ENCODE measurements at places on chromosomes 3 and 15.

- H3K27me3 ChIP-seq, result no peaks in the 10 kb centered on the region
- no peak overlapping the region for H3K4me3 ChIP-seq
- DNase-seq, result no peak
- peak overlapping the region; percentile 82 for H3K27ac ChIP-seq
These were observed 300.9 kb downstream of the PYDC2 start for GRCh38 chr3:191761906-191762305.

DNA sequence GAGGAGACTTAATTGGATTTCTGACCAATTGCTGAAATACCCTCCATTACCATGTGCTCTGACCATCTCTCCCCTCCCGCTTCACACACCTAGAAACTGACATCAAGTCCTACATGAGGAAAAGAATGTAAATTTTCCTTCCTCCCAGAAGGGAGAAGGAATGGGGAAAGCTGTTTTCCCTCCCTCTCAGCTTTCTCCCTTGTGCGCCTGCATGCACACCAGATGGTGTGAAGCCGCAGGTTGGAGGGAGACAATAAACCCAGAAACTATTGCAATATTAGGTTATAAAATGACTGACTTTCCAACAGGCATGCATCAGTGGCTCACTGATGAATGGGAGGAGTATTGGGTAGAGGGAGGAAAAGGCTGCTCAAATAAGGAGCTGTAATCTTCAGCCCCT lies 50.9 kb downstream of the MB21D2 start:
- H3K4me3 ChIP-seq, result no peak overlapping the region
- no peaks in the 10 kb centered on the region for H3K27me3 ChIP-seq
- DNase-seq, result no peak
- no peak overlapping the region for H3K27ac ChIP-seq
- H3K4me1 ChIP-seq, result peaks cover 62% of the 10 kb centered on the region
- H3K36me3 ChIP-seq, result peaks cover 19% of the 10 kb centered on the region

DNA sequence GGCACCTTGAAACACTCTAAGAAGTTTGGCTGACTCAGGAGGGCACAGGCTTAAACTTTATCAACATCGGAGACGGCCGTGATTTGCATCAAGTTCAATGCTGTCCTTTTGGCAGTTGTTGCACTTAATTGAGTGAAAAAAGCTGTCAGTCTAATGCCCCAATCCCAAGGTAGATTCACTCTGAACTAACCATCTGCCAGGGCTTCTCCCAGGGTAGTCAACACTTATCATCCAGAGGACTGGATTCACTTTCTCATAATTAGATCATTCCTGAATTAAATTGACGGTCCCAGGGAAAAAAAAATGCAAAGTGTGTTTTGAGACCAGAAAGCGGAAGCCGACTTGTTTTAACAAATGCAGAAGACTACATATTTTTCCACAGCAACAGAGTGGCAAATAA lies 28.5 kb downstream of the RORA start:
- no peaks in the 10 kb centered on the region for H3K36me3 ChIP-seq
- DNase-seq, result no peak
- H3K4me3 ChIP-seq, result no peak overlapping the region
- no peaks in the 10 kb centered on the region for H3K4me1 ChIP-seq
- H3K27me3 ChIP-seq, result peaks cover 1% of the 10 kb centered on the region
- no peak overlapping the region for H3K27ac ChIP-seq

DNA sequence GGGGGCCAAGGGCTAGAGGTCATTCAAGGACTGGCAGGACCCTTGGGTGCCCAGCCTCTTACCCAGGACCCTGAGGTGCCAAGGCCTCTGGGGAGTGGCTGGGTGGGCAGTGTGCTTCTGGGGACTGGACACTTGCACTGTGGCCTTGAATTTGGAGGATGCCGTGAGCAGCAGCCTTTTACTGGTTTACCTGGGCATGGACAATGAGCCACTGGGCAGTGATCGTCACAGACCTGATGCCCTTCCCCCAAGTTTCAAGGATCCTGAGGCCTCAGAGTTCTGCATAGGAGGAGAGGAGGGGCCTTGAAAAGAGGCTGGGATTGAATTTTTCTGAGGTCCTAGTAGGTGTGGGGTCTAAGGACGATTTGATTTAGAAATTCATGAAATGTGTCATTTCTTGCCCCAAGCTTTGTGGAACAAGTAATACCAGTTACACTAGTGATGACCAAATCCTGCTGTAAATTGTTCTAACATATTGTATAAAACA lies 146.1 kb upstream of the TPM1 start:
- no peaks in the 10 kb centered on the region for H3K27me3 ChIP-seq
- peaks cover 65% of the 10 kb centered on the region for H3K4me1 ChIP-seq
- DNase-seq, result no peak
- peak overlapping the region; percentile 92 for H3K27ac ChIP-seq
- H3K4me3 ChIP-seq, result peak overlapping the region; percentile 62

DNA sequence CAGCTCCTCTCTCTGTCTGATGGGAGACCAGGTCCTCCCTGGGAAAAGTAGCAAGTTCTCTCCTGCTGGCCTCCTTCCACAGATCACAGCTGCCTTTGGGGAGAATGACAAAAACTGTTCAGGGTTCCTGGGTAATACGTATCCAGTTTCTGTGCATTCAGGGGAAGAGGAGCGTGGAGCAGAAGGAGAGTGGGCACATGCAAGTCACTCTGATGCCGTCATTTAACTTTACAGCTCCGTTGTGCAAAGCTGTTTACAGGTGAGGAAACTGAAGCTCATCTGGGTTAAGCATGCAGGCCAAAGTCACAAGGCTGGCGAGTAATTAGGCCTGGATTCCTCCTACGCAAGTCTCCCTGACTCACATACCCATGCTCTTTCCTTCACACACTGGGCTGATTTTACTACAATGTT lies 7.5 kb upstream of the TM4SF1 start:
- H3K27me3 ChIP-seq, result peaks cover 4% of the 10 kb centered on the region
- peaks cover 85% of the 10 kb centered on the region for H3K4me1 ChIP-seq
- peak overlapping the region; percentile 79 for H3K4me3 ChIP-seq
- peak; percentile 77 for DNase-seq
- H3K36me3 ChIP-seq, result peaks cover 14% of the 10 kb centered on the region
- H3K27ac ChIP-seq, result peak overlapping the region; percentile 99

- no peak overlapping the region for H3K27ac ChIP-seq
- peaks cover 1% of the 10 kb centered on the region for H3K27me3 ChIP-seq
- H3K36me3 ChIP-seq, result no peaks in the 10 kb centered on the region
- no peak overlapping the region for H3K4me3 ChIP-seq
These were observed 6.1 kb downstream of the CD96 start for GRCh38 chr3:111548092-111548491.

DNA sequence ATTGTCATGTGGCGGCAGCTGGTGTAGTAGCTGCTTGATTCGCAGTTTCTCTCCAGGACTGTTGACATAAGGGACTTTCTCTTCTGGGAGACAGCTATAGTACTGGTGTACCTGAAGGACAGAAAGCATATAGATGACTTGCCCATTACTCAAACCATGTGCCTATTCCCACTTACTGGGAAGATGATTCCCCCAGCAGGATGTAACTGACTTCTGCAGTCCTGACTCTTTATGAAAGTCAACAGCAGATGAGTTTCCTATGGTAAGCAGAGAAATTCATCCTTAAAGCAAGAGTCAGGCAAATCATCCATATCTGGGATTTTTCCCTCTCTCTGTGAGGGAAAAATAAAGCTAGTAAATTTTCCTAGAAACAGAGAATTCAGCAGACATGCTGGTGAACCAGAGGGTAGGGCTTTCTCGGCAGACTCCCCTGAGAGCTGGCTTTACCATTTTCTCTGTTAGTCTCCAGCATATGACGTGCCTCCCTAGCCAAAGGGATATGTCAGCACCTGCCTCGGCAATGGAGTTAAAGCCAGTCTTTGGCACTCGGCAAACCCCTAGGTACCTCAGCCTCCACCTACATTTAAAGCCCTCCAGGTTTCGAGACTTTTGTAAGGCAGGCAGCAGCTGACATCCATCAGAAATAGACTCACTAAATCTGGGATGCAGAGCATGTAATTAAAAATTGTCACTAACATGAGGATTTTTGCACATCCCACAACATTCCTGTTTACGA lies 62.1 kb downstream of the PRICKLE2 start:
- peaks cover 42% of the 10 kb centered on the region for H3K36me3 ChIP-seq
- 0 out of 2 replicates have a peak overlapping the region, but pooled peaks have one; percentile 48 for H3K4me3 ChIP-seq
- no peak for DNase-seq
- H3K27ac ChIP-seq, result peak overlapping the region; percentile 94

- no peak for DNase-seq
- H3K4me1 ChIP-seq, result no peaks in the 10 kb centered on the region
- no peak overlapping the region for H3K4me3 ChIP-seq
- no peak overlapping the region for H3K27ac ChIP-seq
- H3K36me3 ChIP-seq, result no peaks in the 10 kb centered on the region
These were observed 119.9 kb upstream of the CADPS start for GRCh38 chr3:62995119-62995518.

DNA sequence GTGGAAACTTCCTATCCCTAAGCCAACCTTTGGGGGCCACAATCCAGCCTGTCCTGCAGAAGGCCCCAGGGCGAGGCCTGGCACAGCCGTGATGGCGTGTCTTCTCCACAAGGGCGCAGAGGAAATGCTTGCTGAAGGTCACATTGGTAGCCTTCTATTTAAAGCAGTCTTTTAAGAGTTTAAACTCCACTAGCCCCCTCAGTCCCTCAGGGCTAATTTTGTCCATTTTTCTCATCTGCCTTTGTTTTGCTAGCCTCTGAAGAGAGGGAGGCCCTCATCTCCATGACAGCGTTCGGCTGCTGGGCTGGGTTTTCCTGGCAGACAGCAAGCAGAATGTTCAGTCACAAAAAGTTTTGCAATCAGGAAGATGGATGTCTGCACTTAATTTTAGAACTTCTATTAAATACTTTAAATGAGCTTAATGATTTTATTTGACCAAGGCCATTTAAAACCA lies 40.8 kb downstream of the RARB start:
- no peaks in the 10 kb centered on the region for H3K36me3 ChIP-seq
- peak overlapping the region; percentile 34 for H3K27ac ChIP-seq
- peak; percentile 18 for DNase-seq
- H3K4me1 ChIP-seq, result peaks cover 55% of the 10 kb centered on the region
- no peaks in the 10 kb centered on the region for H3K27me3 ChIP-seq

- H3K36me3 ChIP-seq, result no peaks in the 10 kb centered on the region
- peaks cover 11% of the 10 kb centered on the region for H3K4me1 ChIP-seq
- H3K27me3 ChIP-seq, result no peaks in the 10 kb centered on the region
- H3K4me3 ChIP-seq, result no peak overlapping the region
These were observed 10.5 kb downstream of the SEMA4B start for GRCh38 chr15:90211440-90212143.

GRCh38 chr15:47951781-47952180 lies 169.0 kb upstream of the SLC24A5 start:
- no peak overlapping the region for H3K27ac ChIP-seq
- no peaks in the 10 kb centered on the region for H3K36me3 ChIP-seq
- no peaks in the 10 kb centered on the region for H3K27me3 ChIP-seq
- DNase-seq, result no peak

GRCh38 chr15:97012986-97013385 lies 682.5 kb downstream of the NR2F2 start:
- no peaks in the 10 kb centered on the region for H3K4me1 ChIP-seq
- DNase-seq, result no peak
- no peak overlapping the region for H3K4me3 ChIP-seq
- H3K27ac ChIP-seq, result no peak overlapping the region

DNA sequence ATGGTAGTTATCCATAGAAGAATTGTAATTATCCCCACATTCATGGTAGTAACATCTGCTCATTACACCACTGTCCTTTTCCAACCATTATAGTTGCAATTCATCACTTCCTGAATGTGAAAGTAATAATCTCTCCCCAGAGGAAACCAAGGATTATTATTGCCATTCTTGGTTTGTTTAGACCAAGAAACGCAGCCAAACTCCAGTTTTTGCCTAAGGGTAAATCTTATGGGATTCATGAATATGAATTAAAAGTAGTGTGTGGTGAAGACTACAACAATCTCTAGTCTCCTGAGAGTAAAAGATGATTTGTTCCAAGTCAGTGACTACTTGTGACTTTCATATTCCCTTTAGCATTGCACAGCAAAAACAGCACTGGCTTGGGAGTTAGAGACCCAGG lies 45.7 kb upstream of the ABI3BP start:
- peak overlapping the region; percentile 13 for H3K4me3 ChIP-seq
- H3K36me3 ChIP-seq, result peaks cover 26% of the 10 kb centered on the region
- peaks cover 94% of the 10 kb centered on the region for H3K4me1 ChIP-seq
- H3K27ac ChIP-seq, result peak overlapping the region; percentile 78

DNA sequence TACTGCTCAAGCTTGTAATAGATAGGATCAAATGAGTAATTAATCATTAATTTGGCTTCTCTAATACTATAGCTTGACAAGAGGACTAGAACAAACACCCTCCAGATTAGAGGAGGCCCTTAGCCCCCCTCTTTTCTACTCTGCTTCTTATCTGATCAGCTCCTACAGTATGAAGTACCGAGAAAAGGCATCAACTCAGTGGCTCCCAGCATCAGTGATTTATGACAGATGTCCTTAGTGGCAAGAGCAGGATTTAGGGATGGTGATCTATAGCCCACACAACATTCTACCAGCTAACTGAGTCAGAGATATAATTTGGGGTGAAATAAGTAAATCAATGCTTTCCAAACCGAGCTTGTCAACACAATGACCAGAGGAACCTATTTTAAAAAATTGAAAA lies 541.1 kb downstream of the NLGN1 start:
- H3K4me3 ChIP-seq, result peak overlapping the region; percentile 5
- H3K27me3 ChIP-seq, result no peaks in the 10 kb centered on the region
- peak overlapping the region; percentile 86 for H3K27ac ChIP-seq
- no peak for DNase-seq

DNA sequence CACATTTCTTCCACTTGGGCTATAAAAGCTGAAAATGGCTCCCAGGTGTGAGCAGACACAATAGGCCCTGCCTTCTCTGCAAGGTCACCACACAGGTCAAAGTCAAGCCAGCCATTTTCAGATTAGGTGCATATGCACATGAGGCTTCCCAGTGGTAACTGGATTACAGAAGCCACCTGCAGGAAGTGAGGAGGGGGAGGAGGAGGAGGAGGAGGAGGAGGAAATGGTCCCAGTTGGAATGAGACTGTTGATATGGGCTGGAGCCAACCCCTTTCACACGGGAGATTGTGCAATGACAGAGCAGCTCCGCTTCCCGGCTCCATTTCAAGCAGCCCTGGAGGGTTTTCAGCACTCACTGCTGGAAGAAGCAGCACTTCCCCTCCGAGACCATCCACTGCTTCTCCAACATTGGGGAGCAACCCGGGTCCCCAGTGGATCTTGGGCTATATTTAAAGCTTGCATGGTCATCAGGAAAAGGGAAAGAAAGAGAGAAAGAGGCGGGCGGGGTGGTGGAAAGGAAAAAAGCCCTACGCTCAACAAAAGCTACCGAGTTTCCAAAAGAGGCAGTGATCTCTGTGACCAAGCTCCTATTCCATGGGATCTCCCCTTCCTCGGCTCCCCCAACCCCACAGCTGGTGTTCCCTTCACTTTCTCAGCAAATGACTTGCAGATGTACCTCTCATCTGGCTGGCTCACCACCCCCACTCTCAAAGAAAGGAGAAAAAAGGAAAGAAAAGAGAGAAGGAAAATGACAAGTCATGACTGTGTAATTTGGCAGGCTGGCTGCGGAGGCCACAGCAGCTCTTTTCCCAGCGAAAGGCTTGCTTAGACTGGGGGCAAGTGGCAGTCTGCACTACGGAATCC lies 58.3 kb downstream of the LRIG1 start:
- peak; percentile 62 for DNase-seq
- H3K4me3 ChIP-seq, result peak overlapping the region; percentile 85
- H3K27me3 ChIP-seq, result no peaks in the 10 kb centered on the region
- H3K4me1 ChIP-seq, result peaks cover 39% of the 10 kb centered on the region
- H3K27ac ChIP-seq, result peak overlapping the region; percentile 92
- no peaks in the 10 kb centered on the region for H3K36me3 ChIP-seq

- no peaks in the 10 kb centered on the region for H3K36me3 ChIP-seq
- H3K4me3 ChIP-seq, result no peak overlapping the region
- H3K27ac ChIP-seq, result peak overlapping the region; percentile 90
These were observed 81.4 kb downstream of the IQSEC1 start for GRCh38 chr3:12991861-12992281.
